Right renal cortex interstitium (tissue), 3 donors: ENCODE measurements at places on chromosomes 12 and 14. TPM values are rescaled to one million over a fixed set of nuclear protein-coding genes. Genes with fewer than 3 reads are reported as not detected.

DNA sequence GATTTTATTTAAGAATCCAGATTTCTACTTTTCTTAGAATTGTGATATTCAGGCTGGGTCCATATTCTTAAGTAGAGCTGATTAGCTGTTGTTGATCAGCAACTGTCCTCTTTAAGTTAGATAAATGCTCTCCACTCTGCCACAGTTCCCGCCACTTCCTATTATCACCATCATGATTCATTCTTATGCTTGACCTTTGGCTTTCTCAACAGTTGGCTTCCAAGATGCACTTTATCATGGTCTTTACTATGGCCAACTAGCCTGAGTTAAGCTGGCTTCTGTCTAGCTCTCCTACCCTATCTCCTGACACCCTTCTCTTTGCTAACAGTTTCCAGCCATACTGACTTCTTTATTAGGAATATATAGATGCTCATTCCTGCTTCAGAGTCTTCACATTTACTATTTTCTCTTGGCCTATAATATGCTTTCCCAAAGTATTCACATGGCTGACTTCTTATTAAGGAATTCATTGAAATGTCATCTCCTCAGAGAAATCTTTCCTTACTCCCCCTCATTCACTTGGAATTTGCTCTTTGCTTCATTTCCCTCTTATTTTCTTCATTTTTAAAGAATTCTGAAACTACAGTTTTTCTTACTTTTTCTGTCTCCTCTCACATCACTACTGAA lies 149.0 kb upstream of the IGF1 start:
- DNase-seq: no peak

- no peak for DNase-seq
These were observed 115.9 kb downstream of the BCL11B start for GRCh38 chr14:99156090-99156425.

DNA sequence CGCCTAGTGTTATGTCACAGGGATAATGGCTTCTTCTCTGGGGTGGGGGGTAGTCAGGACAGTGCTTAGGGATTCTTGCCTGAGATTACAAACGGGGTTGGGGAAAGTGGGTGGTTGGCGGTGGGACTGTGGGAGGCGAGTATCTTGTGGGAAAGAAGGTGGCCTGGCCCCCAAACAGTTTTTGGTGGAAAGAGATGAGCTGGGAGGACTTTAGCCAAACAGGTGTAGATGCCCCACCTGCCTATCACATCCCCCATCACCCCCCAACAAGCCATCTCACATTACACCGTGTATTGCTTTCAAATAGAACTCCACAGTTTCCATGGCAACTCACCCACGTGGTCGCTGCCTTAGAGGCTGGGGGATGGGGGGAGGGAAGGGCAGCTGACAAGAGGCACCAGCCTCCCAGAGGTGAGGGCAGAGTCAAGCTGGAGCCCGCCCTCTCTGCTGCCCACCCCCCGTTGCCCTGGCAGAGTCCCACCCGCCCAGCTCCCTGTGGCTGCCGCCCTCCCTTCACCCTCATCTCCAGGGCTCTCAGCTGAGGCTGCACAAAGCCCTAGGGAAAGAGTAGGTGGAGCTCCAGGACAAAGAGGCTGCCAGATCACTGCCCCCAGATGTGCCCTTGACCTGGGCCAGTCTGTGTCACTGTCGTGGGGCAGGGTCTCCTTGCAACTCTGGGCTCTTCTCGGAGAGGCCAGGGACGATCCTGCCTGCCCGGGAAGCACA lies 98.3 kb downstream of the LRRC74A start:
- DNase-seq: no peak

DNA sequence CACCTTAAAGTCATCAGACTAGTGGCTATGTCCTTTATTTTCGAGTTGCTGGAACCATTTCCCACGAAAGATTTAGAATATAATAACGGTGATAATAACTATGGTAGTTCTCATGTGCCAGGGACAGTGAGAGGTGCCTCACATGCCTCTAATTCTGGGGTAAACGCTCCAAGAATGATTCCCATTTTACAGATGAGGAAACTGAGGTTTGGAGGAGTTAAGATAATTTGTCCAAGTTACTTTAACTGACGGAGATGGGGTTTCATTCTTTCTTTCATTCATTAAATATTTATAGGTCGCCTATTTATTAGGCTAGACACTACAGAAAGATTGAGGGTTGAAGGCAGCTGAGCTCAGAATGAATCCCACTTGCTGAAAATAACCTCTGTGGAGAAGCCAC lies 30.7 kb upstream of the FOS start:
- DNase-seq: no peak

The HCAR1 gene
- 2.0 TPM for polyA plus RNA-seq
